Activated CD8-positive, alpha-beta memory T cell treated with anti-CD3 and anti-CD28 coated beads, Interleukin-2, amount 10 ng/mL, durations not matched to agents 7 days and 5 days (primary cell): ENCODE measurements at places on chromosomes 13 and 19. TPM values are rescaled to one million over a fixed set of nuclear protein-coding genes. Genes with fewer than 3 reads are reported as not detected.

The RNF113B gene
- total RNA-seq: not detected

DNA sequence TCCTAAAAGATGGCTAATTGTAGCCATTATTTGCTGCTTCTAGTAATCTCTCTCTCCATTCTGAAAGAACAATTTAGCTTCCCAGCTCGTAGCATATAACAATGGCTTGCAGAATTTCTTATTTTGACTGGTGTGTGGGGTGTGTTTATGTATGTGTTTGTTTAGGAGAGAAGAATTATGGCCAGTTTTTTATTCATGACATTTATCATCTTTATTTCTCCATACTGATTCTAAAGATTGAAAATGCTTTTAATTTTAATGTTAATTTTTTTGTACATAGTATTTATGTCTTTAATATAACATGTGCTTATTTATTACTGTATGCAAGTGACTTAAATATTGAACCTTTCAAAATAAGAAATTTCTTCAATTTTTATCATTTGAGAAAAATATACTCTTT is 115.8 kb upstream of the TMTC4 start:
- no peak for DNase-seq

The IL12RB1 gene
- 69.9 TPM for total RNA-seq

DNA sequence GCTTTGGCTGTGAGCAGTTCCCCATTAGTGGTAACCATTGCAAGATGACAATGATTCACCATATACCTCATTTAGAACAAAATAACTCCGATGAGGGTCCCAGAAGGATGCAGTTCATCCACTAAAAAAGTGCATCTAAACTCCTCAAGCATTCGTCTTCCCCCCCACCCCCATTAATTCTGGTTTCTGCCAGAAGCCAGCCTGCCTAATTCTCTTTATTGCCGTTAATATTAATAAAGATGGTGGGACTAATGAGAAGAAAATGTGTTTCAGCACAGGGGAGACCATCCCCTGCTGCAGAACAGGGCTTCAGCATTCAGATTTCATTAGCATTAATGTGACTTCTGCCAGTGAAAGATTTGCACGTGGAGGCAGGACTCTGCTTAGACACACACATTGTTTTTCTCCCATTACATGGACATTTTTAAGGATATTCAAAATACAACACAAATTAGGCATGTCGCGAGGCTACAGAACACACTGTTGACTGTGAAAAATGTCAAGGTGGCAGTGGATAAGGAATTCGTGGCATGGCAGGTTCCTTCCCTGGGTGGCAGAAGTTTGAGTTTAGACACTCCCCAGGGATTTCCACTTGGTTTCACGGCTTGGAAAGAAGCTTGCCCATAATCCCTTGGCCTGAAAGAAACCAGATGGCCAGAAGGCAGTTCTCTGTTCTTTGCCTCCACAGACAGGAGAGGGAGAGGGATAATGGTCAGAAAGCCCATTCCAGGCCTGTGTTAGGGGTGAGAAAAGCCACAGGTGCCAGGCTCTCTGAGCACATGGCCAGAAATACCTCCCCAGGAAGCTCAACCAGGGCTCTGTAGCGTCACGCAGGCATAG is 236.5 kb downstream of the FOXO1 start:
- no peak for DNase-seq

The LILRA2 gene
- 0.14 TPM for total RNA-seq

The TNFSF9 gene
- total RNA-seq: 4.7 TPM

The FCAR gene
- not detected for total RNA-seq

The CCDC8 gene
- total RNA-seq: not detected

The C19orf73 gene
- total RNA-seq: 1.8 TPM

The GAPDHS gene
- total RNA-seq: not detected

- DNase-seq: no peak
Observed at GRCh38 chr19:41570179-41570578, 5.8 kb upstream of the CEACAM21 start.
